ENCODE measurements at places on chromosomes 6 and 20.

DNA sequence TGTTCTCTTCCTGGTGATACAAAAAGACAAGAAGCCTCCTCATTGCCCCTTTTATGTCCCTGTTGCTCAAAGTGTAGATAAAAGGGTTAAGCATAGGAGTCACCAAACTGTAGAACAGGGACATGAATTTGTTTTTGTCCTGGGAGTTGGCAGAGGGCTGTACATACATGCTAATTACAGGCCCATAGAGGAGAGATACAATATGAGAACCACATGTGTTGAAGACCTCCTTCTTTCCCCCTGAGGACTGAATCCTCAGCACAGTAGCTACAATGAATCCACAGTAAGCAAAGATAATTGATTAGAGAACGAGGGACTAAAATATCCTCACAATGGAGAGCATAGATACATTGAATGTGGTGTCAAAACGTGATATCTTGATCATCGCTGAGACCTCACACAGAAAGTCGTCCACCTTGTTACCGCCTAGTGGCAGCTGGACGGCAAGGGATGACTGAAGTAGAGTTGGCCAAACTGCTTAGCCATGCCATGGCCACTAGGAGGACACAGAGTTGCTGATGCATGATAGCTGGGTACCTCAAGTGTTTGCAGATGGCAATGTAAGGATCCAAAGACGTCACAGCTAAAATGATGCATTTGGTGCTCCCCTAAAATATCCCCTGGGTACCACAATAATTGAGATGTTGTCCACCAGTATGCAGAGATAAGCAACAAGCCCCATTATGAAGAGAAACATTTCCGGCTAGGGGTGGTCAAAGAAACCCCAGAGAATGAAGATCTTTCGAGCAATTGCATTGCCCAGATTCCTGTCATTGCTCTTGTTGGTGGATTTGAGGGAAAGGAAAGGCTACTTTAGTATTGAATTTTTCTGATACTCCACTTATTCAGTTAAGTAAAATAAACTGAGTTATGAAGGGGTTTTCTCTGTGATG is 15.0 kb downstream of the OR2B3 start:
- no peak for DNase-seq

DNA sequence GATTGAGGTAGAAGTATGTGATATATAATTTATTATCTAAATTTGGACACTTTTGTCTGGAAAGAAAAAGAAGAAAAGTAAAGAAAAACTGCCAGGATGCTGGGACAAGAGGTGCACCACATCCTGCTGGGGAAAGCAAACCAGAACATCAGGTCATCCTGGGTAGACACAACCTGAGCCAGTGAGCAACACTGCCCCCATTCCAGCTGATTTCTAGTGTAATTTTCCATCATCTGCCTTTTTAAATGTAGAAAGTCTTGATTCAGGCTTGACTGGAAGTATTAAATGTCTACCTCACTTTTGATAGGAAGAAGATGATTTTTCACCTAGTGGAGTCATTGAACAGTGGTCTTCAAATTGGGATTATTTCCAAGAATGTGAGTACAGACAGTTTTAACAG is 1164.5 kb upstream of the CITED2 start:
- DNase-seq, result no peak

GRCh38 chr6:123715006-123715863 is 78.5 kb upstream of the TRDN start:
- no peak for DNase-seq

GRCh38 chr6:10580570-10580969 is 59.4 kb downstream of the GCNT2 start:
- DNase-seq, result no peak

- no peak for DNase-seq
Observed at GRCh38 chr6:30954631-30955366, 14.0 kb downstream of the MUCL3 start.

All from activated effector memory CD4-positive, alpha-beta T cell treated with anti-CD3 and anti-CD28 coated beads, Interleukin-2, amount 50 U/mL, for 16 hours (primary cell).